ENCODE measurements at places on chromosomes 5 and 9.

DNA sequence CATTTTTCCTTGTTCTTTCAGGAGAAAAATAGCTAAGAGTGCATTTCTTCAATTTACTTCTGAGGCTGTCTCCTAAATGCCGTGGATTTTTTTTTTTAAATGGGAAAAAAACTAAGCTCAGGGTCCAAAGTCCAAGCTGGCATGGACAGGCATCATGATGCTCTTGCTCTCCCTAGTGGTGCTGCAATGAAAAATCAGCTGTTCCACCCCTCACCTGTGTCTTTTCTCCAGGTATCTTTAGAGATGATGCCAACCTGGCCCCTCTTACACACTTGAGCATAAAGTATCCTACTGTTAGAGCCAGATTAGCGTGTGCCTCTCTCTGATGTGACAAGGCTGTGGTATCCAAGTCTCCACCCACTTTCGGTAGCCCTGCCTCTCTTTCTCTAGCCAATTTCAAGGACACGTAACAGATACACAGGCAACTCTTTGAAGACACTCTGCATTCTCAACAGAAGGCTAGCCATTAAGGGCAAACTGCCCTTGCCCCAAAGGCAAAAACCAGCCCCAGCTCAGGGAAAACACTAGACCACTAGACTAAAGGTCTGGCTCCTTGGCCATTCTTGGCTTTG lies 208.8 kb downstream of the SAXO1 start:
- no peak for DNase-seq

DNA sequence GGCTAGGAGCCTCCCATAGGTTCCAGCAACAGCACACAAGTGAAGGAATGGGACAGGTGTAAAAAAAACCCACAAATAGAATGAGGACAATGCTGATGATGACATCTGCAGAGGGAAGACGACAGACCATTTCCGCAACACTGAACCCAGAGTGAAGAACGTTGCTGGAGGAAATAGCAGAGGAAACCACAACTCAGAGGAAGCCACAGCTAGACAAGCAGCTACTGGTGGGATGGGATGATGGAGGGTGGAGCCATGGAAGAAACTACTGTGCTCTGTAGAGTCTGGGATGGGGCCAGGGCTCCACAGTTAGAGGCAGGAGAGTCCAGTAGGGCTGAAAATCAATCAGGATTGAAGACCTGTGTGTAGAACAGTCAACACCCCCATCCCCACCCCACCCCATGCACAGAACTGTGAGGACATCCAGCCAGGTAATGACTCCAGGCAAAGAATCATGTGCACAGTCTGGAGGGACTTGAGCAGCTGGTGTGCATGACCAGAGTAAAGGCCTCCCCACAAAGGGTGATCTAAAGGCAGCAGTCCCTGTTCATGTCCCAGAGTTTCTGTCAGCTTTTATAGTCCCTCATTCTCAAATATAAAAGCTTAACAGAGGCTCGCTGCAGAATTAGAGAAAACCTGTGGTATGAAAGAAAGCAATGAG lies 65.2 kb upstream of the SPIN1 start:
- DNase-seq = no peak

- DNase-seq = no peak
These were observed 2.5 kb downstream of the CXXC5 start for GRCh38 chr5:139650689-139651042.

DNA sequence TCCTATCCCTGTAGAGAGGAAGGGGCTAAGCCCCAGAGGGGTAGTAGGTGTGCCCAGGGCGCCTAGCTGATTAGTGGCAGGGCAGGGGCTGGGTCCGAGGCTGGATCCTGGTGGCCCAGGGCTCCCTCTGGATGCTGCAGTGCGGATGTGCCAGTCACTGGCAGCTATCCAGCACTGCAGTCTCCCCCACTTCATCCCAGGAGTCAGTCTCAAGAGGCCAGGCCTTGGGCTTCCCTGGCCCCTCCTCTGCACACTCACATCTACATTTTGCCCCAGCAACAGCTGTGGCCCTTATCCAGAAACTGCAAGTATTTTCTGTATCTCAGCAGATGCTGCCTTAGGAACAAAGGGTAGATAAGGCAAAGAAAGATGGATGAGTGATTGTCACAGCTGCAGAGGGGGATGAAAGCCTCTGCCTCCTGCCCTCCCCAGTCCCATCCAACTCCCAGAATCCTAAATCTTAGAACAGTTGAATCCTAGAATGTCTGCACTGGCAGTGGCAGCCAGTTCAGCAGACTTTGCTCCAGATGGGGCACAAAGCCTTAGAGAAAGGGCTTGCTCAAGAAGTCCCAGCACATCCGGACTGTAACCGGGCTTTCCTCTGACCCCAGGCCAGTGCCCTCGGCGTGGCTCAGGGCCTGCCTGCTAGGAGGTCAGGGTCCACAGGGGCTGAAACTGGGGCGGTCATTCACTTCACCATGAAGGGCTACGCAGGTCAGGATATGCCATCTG lies 1.6 kb downstream of the ANXA6 start:
- DNase-seq = no peak

DNA sequence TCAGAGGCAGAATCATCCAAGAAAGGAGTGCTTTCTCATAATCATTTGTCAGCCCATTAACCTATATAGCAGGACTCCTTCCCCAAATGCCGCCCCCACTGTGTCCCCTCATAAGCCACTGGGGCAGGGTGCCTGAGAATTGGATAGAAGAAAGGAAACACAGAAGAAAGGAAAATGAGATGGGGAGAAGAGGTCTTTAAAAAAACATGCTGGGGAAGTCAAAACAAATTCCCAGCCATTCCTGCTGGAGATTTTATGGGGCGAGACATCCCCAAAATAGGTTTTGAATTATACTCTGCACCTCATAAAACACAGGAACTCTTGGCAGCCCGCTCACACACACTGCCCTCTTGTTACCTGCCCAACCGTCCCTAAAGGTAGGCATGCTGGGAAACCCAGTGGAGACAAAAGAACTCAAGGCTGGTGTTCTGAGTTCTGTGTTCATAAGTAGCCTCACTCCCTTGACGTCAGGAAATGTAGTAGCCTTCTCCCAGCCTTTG lies 19.7 kb downstream of the ASTN2 start:
- no peak for DNase-seq

GRCh38 chr5:167783145-167783817 lies 508.2 kb upstream of the WWC1 start:
- no peak for DNase-seq

DNA sequence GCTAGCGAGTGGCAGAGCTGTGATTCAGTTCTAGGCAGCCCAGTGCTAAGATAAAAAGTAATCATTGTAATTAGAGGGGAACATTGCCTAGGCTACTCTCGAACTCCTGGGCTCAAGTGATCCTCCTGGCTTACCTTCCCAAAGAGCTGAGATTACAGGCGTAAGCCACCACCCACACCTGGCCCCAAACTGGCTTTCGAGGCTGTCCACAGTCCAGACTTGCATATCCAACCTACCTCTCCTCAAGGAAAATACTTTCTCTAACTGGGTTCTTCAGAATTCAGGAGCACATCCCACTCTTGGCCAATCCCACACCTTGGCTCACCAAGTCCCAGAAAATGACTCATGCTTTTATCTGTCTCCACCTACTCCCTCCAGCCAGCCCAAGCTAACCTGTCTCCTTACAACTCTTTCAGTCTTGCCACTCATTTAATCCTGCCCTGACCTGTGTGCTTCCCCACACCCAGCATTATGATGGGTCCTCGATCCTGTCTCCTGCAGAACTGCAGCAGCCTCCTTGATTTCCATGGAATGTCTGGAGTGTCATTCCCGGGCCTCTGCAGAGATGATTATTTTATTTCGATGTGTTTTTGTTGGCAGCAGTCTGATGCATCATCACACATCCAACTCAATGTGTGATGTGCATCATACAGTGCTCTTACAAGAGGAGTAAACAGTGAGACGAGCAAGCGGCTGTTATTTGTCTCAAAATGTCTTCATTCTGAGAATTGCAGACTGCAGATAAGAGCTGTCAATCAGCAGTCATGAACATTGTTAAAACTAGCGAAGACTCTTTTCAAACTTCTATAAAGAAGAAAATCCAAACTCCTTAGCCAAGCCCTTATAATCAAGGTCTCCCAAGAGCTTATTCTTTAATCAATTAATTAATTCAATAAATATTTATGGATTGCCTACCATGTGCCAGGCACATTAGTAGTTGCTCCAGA lies 167.3 kb downstream of the SEC61B start:
- DNase-seq = no peak

GRCh38 chr9:110978516-110978915 lies 59.8 kb downstream of the LPAR1 start:
- no peak for DNase-seq

DNA sequence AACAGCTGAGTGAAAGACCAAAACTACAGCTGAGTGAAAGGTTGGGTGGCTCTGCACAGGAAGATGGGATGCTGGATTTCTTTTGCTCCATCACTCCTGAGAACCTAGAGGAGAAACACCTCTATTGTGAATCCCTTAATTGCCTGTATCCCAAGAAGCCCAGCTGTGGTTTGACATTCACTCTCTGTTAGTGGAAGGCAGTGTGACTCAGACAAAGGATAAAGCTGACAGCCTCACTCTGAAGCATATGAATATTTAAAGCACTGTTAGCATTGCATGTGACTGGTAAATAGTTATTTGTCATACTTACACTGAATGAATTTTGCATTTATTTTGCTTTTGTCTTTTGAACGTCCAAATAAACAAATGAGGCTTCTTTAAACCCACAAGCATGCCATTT lies 367.1 kb upstream of the RIOK2 start:
- peak; percentile 6 for DNase-seq

- DNase-seq = no peak
These were observed 47.2 kb upstream of the RPL26L1 start for GRCh38 chr5:172911976-172912375.

GRCh38 chr5:146310540-146310939 lies 28.1 kb upstream of the POU4F3 start:
- no peak for DNase-seq

- no peak for DNase-seq
These were observed 81.1 kb downstream of the EGFLAM start for GRCh38 chr5:38339446-38339845.

- DNase-seq = no peak
These were observed 438 bp downstream of the TRIP13 start for GRCh38 chr5:893137-893506.

DNA sequence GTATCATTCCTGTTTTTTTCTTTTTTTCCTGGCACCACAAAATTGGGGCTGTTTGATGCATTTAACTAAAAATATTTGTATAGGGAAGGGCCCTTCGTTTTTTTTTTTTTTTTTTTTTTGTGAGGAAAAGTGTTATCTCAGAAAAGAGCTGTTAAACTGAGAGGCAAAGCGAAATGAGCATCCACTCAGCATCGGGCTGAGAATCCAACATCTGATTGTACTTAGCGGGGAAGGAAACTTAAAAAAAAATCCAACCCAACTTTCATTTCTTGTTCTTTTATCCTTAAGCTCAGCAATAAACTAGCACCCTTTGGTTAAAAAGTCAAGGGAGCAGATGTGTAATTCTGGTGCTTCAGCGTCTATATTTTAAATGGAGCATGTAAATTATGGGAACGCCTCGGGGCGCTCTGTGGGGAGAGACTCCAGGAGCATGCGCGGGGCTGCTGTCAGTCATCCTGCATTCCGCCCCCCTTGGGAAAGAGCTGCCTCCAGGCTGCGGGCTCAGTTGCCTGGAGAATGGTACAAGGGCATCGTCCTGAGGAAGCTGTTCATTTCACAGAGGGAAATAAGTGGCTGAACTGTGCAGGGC lies 33.3 kb downstream of the DMRT2 start:
- DNase-seq = peak; percentile 26

DNA sequence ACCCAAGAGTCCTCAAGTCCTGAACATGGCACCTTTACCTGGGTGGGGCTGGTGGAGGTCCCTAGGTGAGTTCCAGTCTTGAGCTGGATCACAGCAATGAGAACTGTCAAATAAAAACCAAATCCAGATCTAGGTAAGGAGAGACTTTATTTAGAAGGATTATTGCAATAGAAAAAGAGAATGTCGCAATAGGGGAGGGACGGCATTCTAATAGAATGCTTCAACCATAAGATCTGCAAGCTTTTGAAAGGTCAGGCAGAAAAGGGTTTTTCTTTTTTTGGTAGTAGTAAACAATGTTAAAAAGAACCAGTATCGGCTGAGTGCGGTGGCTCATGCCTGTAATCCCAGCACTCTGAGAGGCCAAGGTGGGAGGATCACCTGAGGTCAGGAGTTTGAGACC lies 5.2 kb upstream of the GCNT1 start:
- no peak for DNase-seq

GRCh38 chr5:81506900-81507588 lies 113.1 kb upstream of the ACOT12 start:
- peak; percentile 46 for DNase-seq

DNA sequence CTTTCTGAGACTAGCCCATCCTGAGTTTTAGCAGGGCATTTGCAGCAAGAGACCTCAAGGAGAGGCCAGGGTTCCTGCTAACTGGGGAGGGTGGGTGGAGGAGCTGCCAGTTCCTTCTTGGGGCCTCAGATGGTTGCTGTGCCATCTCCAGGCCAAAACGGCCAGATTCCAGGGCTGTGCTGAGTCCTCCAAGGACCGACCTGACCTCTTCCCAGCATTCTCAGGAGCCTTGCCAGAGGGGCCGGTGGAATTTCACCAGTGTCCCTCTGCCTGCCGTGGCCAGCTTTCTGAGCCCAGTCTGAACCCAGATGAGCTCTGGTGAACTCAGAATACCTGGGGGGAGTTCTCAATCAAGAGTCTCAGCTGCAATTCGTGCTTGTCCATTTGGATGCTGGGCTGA lies 54.3 kb downstream of the TSTD2 start:
- DNase-seq = no peak

- DNase-seq = no peak
These were observed 96.2 kb upstream of the NMUR2 start for GRCh38 chr5:152501294-152501693.

GRCh38 chr5:122311497-122311960 lies 508 bp upstream of the SNCAIP start:
- no peak for DNase-seq

- DNase-seq = no peak
These were observed 1746.6 kb upstream of the C9orf72 start for GRCh38 chr9:29319736-29320513.

DNA sequence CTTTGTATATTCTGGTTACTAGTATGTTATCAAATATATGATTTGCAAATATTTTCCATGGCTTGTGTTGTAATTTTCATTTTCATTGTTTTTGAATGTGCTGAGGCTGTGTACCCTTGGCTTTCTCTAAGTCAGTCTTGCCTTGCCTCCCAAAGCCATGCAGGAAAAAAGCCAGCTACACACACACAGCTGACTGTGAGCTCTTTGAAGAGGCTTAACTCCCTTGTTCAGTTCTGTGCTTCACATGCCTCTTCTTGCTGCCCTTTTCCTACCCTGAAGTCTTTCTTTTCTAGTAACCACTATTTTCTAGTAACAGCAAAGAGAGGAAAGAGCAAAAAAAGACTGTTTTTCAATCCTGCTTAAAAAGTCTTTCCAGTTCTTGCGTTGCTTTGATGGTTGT lies 53.9 kb downstream of the KCNN2 start:
- DNase-seq = no peak

DNA sequence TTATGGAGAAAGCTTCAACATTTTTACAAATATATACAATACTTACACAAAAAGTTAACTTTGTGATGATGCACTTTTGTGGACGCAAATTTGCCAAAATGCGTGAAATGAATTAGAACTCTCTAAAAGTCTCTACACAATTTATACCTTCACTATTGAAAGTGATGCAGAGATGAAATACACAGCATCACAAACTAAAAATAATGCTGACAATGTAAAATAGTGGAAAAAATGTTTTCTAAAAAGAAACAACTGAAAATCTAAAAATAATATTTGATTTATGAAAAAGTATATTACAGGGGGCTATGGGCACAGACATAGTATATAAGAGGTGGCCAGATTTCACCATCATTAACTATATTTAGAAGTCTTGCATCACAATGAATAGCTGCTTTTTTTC lies 188.8 kb downstream of the ADCY2 start:
- DNase-seq = no peak
